Foreskin melanocyte (primary cell): ENCODE measurements at places on chromosomes 5 and 9.

GRCh38 chr5:55714339-55714738 is 2.2 kb upstream of the SLC38A9 start:
- DNase-seq, result no peak

DNA sequence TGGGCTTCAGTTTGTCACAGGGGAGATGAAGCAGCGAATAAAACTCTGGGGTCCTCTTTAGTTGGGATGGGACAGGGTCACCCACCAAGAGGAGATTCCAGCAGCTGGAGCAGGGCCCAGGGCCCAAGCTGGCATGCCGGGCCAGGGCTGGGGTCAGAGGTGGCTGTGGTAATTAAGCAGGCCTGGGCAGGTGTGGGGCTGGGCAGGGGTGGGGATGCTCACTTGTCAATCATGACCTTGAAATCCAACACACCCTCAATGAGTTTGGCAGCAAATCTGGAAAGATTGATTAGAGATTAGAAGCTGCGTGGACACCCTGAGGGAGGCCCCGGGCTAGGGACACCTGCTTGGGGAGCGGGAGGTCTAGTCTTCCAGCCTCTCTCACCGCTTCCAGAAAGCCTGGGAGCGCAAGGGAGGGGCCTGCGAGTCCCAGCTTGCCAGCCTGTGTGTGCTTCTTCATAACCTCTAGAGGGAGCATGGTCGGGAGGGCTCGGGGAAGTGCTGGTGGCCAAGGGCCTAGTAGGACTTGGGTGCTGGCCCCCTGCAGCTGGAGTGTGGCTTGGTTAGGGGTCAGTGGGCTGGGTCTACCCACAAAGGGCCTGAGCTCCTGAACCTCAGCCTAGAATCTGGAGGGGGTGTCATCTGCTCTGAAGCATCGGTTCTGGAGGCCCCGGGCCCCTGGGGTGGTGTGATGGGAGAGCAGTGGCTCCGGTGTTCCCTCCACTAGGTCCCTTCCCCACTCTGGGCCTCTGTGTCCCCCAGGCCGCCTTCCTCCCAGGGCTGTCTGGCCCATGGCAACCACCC is 7.6 kb downstream of the CRAT start:
- peak; percentile 29 for DNase-seq

DNA sequence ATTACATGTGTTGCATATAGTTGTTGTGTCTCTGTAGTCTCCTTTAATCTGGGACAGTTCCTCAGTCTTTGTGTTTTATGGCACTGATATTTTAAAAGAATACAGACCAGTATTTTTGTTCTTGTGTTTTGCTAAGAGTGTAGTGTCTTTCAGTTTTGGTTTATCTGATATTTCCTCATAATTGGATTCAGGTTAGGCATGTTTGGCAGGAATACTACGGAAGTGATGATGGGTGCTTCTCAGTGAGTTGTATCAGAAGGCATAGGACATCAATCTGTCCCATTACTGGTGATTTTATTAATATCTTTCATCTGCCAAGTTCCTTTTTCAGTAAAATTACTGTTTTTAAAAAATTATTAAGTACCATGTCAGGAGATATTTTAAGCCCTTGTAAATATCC is 212.9 kb downstream of the ARHGEF28 start:
- no peak for DNase-seq

- no peak for DNase-seq
These were observed 71.9 kb downstream of the ACTL7B start for GRCh38 chr9:108783731-108784495.

DNA sequence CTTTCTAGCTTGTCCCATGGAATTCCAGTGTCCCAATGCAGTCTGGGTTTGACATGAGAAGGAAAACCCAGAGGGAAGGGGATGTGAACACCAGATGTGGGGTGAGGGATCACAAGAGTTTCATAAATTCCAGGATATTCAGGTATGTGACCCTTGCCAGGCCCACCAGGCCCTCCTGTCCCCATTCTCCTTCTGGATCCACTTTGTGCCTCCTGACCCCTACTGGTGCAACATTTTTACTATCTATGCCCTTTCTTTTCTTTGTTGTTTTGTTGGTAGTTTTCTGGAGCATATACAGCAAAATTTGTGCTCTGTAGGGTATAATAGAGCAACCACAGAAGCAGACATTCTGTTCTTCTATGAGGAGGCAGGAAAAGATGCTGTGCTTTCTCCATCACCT is 597.0 kb upstream of the GRAMD2B start:
- DNase-seq, result no peak

GRCh38 chr5:42349163-42349562 is 74.1 kb upstream of the GHR start:
- DNase-seq, result no peak

DNA sequence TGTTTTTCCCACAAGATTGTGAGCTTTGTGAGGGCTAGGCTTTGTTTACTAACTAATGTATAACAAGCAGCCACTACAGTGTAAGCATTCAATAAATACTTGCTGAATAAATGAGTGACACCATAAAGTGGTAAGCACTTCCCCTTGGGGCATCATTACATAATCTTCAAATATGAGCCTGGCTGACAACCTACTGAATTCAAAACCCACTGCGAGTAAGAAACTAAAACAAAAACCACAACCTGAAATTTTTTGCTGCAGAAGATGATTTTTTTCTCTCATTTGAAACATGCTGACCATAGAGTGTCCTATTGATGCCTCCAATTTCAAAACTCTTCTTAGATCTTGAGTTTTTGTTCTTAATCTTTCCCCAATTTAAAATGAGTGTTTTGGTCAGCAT is 331.3 kb upstream of the CCNG1 start:
- DNase-seq, result no peak

GRCh38 chr5:55062039-55062779 is 38.2 kb downstream of the GZMK start:
- DNase-seq, result no peak

DNA sequence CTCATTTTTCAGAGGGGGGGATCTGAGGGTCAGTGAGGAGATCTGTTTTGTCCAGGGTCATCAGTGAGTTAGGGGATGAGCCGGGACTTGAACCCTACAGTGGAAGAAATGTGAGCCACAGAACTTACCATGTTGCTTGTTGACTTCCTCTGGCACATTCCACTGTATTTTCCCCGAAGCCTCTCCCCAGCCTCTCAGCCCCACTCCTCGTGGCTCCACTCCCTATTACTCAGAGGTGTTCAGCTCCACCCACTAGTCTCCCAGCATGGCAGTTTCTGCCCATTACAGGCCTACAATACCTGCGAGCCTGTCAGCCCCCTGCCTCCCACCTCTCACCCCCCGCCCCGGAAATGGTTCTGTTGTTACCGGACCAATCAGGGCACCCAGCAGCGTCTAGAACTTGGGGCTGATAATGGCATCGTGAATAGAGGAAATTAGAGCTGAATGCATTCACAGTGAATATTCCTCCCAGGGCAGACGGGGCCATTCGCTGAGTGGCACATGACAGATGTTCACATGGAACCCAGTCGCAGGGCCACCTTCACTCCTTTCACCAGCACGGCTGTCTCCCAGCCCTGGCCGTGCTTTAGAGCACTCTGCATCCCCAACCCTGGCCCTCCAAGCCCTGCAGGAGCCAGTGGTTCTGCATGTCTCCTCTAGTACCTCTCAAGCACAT is 81.6 kb downstream of the KCNIP1 start:
- no peak for DNase-seq

DNA sequence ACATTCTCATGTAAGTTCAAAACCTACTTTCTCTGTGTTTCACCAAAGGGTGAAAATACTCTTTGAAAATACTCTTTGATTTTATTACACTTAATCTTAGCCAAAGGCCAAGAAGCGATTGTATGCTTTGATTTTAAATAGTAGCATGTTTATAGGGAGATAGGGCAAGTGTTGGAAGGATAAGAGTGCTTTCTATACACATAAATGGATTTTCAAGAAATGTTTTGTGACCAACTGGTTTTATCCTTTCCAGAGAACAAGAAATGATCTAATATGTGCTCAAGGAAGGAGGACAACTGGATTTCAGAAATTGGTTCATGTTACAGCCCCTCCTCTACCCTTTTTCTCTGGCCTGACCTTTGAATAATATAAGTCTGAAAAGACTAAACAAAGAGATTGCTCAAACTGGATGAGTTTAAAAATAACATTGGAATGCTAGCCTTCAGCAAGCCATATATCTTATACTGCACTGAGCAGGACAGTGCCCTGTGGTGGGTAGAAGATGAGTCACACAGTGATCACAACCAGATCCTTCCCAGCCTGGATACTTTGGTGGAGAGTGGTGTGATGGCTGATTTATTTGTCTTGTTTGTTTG is 13.1 kb downstream of the PALM2AKAP2 start:
- DNase-seq, result peak; percentile 96

DNA sequence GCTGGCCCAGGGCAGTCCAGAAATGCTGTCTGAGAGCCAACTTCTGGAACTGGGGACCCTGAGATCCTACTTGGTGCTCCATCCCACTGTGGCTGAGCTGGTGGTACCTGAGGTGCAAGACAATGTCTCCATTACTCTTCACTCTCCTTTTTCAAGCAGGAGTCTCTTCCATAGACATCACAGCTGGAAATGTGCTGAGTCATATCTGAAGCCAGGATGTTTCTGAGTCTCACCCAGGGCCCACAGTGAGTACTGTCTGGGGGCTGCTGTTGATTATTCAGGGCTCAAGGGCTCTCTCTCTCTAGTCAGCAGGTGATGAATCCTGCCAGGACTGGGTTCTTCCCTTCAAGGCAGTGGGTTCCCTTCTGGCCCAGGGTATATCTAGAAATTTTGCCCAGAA is 145.2 kb upstream of the TAS2R1 start:
- no peak for DNase-seq

DNA sequence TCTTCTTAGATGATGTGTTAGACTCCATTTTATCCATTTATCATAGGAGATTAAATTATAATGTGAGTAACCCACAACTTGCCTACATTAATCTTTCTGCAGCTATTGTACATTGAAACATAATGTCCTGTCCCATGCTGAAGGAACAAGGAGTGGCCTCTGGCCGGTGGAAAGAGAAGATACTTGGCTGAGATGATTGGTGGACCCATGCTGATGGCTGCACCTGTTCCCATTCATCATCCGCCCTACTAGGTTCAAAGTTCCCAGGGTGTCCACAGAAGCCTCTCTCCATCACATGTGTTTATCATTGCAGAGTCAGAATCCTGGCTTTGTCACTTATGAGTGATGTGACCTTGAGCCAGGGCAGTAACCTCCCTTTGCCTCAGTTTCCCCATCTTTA is 24.7 kb downstream of the FBXL7 start:
- DNase-seq, result no peak

GRCh38 chr9:93962561-93963440 is 7.6 kb upstream of the BARX1 start:
- DNase-seq, result peak; percentile 65

GRCh38 chr5:101418713-101419118 is 515.6 kb upstream of the ST8SIA4 start:
- no peak for DNase-seq

GRCh38 chr5:179610903-179611265 is 12.6 kb downstream of the HNRNPH1 start:
- DNase-seq, result no peak

- no peak for DNase-seq
These were observed 114.7 kb upstream of the TXNDC8 start for GRCh38 chr9:110452227-110452801.

DNA sequence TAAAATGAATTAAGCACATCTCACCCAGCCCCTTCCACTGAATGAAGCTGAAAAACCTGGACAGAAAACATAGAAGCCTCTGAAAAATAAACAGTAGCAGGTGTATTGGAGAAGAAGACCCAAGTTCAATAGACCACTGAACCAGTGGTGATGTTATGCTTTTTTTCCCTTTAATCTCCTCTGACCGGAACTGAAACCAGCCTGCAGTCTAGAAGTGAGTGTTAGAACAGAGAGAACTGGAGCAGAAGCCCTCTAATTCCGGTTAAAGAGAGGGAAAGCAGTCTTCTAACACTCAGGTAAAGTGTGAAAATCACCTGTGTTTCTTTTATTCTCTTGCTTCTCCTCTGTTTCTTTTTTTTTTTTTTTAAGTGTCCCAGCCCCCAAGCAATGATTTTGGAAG is 83.5 kb upstream of the CCL21 start:
- DNase-seq, result no peak

DNA sequence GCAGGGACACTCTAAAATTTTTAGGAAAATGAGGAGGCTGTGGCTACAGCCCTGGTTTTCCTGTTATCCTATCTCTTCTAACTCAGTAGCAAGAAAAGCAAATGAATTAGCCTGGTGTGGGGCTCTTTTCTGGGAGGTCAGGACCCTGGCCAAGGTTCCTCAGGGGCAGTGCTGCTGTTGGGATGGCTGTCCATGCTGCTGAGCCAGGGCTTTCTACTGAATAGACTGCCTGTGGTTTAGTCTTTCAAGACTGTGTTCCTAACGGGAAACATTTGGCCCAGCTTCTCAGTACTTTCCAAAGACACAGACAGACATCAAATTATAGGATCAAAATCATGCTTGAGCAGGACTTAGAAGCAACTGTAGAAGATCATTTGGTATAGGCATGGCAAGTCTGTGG is 18.1 kb downstream of the TNC start:
- no peak for DNase-seq

- DNase-seq, result peak; percentile 48
These were observed 29.8 kb upstream of the SEC16A start for GRCh38 chr9:136512651-136513071.

- DNase-seq, result no peak
These were observed 1216.3 kb upstream of the ACO1 start for GRCh38 chr9:31168161-31168560.

DNA sequence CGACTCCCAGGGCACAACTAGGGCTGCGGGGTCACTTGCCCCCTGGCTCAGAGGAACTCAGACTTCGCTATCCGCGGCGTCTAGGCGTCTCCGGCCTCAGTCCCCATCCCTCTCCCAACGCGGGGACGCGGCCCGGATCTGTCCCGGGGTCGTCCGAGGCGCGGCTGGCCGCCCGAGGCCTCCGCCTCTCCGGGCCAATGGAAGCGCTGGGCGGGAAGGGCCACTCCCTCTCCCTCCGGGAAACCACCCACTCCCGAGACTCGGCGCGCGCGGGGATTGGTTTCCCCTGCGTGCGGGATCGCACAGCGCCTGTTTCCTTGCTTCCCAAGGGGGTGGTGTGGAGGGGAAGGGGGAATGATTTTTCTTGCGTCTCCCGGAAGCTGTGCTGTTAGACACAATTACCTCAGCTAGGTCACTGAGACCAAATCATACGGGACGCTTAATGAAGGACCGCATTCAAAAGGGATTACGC is 38.3 kb downstream of the NR2F1 start:
- peak; percentile 75 for DNase-seq

GRCh38 chr9:130043654-130044623 is 950 bp upstream of the FNBP1 start:
- no peak for DNase-seq

GRCh38 chr5:90983711-90984124 is 399.4 kb downstream of the ARRDC3 start:
- peak; percentile 1 for DNase-seq

GRCh38 chr9:69179037-69179436 is 5.0 kb downstream of the TJP2 start:
- DNase-seq, result no peak

GRCh38 chr9:14783358-14783757 is 60.8 kb upstream of the CER1 start:
- no peak for DNase-seq

GRCh38 chr9:111195766-111196165 is 134.3 kb downstream of the OR2K2 start:
- DNase-seq, result no peak

- no peak for DNase-seq
These were observed 77.0 kb upstream of the COL5A1 start for GRCh38 chr9:134564431-134565170.
